ENCODE measurements at places on chromosomes 3 and 15.

DNA sequence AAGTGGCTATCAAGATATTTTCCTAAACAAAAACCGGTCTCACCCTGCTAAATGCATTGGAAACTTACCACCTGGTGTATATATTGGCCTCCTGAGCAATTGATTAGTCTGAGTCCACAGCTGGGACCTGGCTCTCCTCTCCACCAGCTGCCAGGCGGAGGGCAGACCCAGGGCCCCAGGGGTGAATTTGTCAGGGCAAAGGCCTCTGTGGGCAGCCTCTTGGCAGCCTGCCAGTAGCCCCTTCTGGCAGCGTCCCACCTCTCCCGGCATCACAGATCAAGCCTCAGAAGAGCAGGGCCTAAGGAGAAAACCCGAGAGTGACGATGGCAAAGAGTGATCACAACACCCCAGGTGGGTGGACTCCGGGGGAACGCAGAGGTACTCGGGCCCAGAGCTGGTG, 43.0 kb upstream of the IDH2 start:
- DNase-seq: no peak

DNA sequence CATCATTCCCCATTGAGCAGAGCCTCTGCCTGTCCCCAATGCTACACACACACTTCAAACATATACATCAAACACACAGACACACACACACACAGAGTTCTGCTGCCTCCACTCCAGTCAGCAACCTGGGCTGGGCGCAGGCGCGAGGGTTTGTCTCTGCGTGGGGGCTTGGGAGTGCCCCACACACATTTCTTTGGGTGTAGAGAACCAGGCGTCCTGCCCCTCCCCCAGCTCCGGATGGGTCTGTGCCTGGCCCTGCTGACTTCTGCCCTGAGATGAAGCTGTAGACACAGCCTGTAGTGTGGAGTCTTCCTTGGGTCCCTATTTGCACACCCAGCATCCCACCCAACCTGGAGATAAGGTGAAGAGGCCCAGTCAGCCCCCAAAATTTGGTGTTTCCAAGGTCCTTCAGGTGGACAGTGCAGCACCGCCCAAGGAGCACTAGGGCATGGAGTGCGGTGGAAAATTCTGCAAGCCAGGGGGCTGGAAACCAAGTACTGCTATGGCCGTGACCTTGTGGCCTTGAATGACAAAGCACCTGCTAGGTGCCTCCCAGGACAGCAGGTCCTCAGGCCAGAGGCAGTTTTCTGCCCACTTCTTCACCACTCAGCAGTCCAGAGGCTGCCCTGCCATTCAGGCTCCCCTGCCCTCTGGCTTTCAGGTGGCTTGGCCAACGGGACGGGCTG, 26.8 kb downstream of the FBXW12 start:
- DNase-seq: no peak

DNA sequence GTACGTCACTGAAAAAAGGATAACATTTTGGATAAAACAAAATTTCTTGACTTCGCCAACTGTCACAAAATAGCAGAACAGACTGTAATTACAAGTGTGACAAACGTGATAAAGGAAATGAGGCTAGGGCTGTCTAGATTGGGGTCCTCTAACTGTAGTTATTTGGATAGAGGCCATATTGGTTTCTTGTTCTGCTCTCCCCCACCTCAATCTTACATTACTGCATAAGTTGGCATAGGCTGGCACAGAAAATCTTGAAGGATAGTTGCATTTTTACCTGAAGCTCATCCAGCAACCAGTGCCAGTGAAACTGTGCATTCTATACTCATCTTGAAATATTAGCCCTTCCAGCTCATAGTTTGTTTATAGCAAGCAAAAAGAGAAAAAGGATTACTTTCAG, 84.6 kb downstream of the ITPR1 start:
- DNase-seq: no peak

DNA sequence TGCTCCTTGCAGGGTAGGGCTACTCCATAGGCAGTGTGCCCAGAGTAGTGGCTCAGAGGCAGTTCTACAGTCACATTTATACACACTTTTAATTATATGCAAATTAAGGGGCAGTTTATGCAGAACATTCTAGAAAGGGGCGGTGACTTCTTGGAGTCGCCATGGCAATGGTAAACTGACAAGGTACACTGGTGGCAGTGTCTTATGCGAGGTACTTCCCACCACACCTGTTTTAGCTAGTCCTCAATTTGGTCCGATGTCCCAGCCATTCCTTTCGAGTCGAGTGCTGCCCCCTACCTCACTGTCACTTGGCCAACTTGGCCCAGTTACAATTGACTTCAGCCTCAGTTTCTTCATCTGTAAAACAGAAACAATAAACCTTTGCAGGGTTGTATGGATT, 3.8 kb upstream of the IRAK2 start:
- no peak for DNase-seq

Data from CMK (cell line).